ENCODE measurements at places on chromosomes 1 and 21.
A peak's percentile ranks its signal among the peaks of the same experiment; 100 is the strongest.

- DNase-seq: no peak
These were observed 69.8 kb downstream of the CR1 start for GRCh38 chr1:207565546-207566468.

GRCh38 chr1:215005656-215006345, 76.7 kb upstream of the KCNK2 start:
- DNase-seq: no peak

GRCh38 chr1:110012100-110012780, 22.2 kb upstream of the STRIP1 start:
- DNase-seq: no peak

DNA sequence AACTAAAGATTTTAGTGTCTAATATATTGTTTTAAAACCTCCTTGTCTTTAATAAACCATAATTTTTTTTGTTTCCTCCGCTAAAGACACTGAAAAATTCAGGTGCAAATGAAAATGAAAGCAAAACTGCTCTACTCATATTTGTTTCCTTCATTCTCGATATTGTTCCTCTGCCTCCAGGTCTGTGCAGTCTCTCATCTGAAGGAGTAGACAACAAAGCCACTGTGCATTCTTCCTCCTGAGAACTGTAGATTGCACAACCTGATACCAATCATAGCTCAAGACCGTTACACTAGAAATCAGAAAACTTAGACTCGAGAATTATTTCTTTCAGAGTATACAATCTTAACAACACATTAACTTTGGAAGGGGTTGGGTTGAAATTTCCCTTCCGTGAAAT, 373.1 kb upstream of the CXADR start:
- no peak for DNase-seq

DNA sequence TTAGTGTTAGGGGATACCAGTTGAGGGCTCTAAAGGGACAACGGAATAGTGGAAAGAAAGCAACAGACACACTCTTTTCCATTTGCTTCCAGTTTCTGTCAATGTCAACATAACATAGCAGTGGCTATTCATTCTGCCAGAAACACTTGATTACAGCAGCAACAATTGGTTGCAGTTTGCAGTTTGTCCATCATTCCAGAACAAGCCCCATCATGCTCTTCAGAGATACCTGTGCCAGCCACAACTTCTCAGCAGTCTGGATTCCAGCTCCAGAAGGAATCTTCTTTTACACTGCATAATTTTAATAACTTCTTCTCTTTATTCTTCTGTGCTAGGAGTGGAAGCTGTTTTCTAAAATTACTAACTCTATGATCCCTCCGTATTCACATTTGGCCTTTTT, 1521.4 kb downstream of the PLA2G4A start:
- no peak for DNase-seq

DNA sequence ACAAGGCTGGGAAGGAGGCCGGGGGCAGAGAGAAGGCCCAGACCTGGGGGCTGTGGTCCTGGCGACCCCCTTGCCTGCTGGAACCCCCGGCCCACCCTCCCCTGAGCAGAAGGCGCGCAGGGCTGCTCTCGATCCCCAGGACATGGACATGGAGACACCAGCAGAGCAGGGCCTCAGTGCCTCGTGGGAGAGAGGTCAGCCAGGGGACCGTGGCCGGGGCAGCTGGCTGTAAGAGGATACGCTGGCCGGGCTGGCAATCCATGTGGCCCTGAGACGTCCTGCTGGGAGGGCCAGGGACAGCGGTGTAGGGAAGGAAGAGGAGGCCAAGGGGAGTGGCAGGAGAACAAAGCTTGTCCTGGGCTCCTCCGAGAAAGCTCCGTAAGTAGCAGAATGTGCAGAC, 132.2 kb downstream of the CASZ1 start:
- DNase-seq: no peak

DNA sequence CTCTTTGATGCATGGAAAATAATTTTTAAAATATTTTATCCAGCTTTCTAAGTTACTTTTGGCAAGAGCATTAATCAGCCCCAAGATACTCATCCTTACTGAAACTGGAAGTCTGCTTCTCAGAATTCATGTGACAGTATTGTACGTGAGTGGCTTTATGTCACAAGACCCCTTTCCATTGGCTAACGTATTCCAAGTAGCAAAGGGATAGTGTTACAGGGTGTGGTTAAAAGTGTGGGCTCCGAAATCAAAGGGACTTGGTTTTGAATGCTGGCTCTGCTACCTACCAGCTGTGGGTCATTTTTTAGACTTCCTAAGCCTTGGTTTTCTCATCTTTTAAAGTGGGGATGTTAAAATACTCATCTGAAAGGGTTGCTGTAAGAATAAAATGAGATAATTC, 91.7 kb downstream of the RHOU start:
- DNase-seq: no peak

- DNase-seq: no peak
These were observed 64.6 kb upstream of the CLDN14 start for GRCh38 chr21:36544545-36544944.

- DNase-seq: no peak
These were observed 151.1 kb upstream of the C8B start for GRCh38 chr1:57116871-57117270.

- no peak for DNase-seq
These were observed 177.7 kb downstream of the ADSS2 start for GRCh38 chr1:244273845-244274619.

DNA sequence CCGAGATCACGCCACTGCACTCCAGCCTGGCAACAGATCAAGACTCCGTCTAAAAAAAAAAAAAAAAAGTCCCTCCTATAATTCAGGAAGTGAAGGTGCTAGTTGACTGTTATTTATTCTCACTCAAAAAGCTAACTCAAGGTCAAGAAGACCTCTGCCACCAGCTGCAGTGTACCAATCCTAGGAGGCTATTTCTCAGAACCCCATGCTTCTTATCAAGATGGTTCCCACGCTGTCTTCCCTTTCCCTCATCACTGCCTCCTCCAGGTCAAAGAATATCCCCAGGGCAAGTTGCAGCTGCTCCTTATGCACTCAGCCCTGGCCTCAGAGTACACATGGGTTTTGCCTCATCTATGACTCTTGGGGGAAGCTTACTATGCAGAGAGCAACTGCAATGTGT, 53.6 kb downstream of the RERE start:
- DNase-seq: no peak

GRCh38 chr1:86701731-86702130, 2.6 kb upstream of the SH3GLB1 start:
- DNase-seq: no peak

DNA sequence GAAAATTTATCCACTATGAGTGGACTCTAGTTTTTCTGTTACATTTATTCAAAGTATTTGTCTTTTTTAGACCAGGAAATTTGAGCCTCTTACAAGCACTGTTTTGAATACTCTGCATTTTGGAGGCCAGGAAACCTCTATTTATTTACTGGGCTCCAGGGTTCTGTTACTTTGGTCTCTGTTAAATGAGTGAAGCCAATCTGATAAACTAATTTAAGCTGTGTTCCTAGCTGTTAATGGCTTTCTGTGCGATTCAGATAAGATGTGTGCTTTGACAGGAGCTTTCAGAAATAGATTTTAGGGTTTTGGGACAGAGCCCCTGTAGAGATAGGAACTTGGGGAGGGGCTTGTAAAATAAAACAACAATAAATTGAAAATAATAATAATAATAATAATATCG, 23.9 kb downstream of the ACKR1 start:
- no peak for DNase-seq

DNA sequence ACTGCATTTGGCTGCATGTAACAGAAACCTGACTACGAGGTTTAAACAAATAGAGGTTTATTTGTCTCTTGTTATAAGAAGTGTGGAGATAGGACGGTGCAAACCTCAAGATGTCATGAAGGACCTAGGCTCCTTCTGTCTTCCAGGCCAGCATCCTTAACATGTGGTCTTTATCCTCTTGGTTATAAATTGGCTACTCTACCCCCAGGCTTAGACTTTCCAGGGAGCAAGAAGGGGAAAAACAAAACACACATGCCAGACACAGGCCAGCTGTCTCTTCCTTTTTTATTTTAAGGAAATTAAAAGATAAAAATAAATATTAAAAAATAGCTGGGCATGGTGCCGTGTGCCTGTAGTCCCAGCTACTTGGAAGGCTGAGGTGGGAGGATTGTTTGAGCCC, 51.3 kb upstream of the PRELP start:
- DNase-seq: no peak

- no peak for DNase-seq
These were observed 623 bp downstream of the PTPRF start for GRCh38 chr1:43531107-43531905.

- DNase-seq: no peak
These were observed 112.7 kb upstream of the JUN start for GRCh38 chr1:58896246-58897183.

DNA sequence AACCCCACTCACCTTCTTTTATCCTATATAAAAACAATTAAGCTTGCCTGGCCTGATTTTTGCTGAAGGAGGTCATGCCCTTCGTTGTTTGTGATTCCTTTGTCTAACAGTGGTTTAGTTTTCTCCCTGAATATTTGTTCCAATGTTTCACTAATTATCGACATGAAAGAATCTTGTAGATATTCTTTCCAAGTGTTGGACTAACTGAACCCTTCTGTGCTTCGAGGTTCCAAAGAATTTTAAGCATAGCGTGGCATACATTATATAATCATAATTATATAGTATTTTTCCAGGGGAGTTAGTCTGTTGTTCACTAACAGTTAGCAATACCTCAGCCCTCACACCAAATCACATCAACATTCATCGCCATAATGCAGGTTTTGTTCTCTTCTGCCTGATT, 418.9 kb upstream of the ADGRL2 start:
- no peak for DNase-seq

DNA sequence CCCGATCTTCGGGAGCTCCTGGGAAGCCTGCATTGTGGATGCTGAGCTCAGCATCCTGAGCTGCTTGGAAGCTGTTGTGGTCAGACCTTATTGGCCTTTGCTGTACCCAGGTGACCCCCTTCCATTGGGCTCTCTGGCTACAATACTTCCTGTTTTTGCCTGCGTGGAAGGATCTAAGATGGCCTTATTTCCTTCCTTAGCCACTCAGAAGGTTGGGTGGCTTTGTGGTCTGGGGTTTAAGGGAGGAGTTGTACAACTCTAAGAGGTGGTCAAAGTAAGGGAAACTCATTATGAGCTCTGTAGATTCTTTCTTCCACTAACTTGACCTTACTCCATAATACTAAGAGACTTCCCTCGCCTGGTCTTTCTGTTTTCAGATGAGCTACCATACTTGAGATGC, 17.7 kb downstream of the PFKFB2 start:
- no peak for DNase-seq

DNA sequence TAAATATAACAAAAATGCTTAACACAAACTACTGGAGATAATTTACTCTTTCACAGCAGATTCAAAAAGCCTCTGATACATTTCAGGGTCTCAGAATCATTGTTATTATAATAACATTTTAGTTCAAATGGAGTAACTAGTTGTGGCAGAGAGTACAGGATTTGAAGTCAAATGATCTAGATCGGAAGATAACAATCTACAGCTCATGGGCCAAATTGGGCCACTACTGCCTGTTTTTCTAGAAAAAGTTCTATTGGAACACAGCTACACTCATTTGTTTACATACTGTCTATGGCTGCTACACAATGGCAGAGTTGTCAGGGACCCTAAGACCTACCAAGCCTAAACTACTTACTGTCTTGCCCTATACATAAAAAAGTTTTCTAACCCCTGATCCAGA, 63.6 kb downstream of the ELAVL4 start:
- DNase-seq: no peak

- no peak for DNase-seq
These were observed 31.1 kb downstream of the PABPC4 start for GRCh38 chr1:39545531-39545930.

- DNase-seq: no peak
These were observed 296.5 kb downstream of the SIPA1L2 start for GRCh38 chr1:232333419-232333767.

GRCh38 chr21:27154451-27155129, 187.7 kb upstream of the ADAMTS5 start:
- no peak for DNase-seq

- no peak for DNase-seq
These were observed 72.5 kb downstream of the ASTN1 start for GRCh38 chr1:177092001-177092400.

GRCh38 chr1:93447481-93448291, at the start of gene FNBP1L:
TSS of gene FNBP1L (plus strand) at chr1:93448118. CDS start at chr1:93448282, 164 bp downstream.
- DNase-seq: peak; percentile 68

GRCh38 chr1:54528613-54529012, 19.4 kb upstream of the ACOT11 start:
- DNase-seq: no peak

DNA sequence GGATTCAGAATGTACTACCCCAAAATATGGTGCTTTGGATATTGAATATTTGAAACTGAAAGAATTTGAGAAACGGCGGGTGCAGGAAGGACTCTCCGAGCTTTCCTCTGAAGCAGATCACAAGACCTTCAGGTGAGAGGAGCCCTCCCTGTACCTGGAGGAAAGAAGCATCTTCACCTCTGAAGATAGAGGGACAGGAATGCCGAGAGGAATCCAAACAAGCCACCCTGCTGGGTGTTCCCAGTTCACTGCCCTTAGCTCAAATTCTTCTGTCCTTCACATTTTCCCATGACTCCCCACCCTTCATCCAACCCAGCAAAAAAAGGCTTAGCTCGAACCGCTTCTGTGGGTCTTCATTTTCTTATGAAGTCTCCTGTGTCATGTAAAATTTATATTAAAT, 18.2 kb upstream of the PADI2 start:
- no peak for DNase-seq

- no peak for DNase-seq
These were observed 56.0 kb downstream of the PRDM15 start for GRCh38 chr21:41823166-41823565.

- DNase-seq: peak; percentile 58
These were observed 1.9 kb upstream of the SMG7 start for GRCh38 chr1:183470147-183470960.

- DNase-seq: no peak
These were observed 126.2 kb downstream of the LACTBL1 start for GRCh38 chr1:22846458-22846857.

DNA sequence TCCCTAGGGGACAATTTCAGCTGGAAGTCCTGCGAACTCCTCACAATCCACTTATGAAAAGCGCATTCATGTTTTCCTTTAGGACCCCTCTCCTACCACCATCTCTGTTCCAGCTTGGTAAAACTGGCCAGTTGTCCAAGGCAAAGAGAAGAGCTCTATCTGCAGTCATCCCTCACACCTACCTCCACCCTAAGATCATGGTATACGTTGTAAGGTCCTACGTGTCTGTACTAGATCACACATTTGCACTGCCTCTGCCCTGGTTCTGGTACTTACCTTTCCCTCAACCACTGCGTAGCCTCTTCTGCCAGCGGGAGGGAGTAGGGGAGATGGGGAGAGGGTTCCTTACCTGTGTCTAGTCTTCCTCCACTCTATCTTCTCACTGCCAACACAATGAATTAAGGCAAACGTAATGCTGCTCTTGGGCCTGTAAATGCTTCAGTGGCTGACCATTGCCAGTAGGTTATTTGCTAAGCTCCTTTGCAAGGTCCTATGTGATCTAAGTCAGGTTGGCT, 739 bp upstream of the NUP133 start:
- no peak for DNase-seq

Measured in right renal pelvis (tissue), 4 donors.